SK-N-DZ (cell line): ENCODE measurements at places on chromosomes 4 and X.
A peak's percentile ranks its signal among the peaks of the same experiment; 100 is the strongest.

GRCh38 chr4:60201052-60201673 is 999.0 kb upstream of the ADGRL3 start:
- DNase-seq: peak; percentile 50

DNA sequence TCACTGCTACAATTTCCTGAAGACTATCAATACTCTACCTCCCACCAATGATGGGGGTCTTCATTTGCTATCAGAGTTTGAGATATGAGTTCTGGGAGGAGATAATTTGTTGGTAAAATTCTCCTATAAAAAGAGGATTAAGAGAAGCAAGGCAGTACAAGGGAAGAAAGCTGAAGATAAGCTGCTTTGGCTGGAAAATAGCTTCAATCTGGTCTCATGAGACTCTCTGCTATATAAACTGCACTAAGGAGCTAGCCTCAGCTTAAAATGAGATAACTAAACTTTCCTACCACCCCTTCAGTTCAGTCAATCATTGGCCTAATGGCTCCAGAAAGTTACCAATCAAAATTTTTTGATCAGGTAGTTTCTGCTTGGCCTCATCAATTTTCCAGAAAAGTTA is 2105.0 kb downstream of the ARAP2 start:
- DNase-seq: no peak

DNA sequence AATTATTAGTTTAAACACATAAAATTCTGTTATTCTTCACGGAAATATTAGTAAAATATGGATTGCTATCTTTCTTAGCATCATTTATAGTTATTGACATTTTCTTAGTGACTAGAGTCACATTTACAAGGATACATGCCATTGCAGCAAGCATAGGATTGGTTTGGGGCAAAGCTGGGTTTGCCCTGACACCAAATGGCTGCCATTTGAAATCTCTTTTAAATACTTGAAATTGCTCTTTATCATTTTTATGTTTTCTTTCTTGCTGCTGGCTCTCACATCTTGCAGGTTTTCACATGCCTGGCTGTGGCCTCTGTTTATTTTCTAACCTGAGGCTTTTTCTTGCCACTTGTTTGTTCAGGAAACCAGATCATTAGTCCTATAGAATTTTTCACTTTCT is 39.9 kb downstream of the EGF start:
- no peak for DNase-seq

DNA sequence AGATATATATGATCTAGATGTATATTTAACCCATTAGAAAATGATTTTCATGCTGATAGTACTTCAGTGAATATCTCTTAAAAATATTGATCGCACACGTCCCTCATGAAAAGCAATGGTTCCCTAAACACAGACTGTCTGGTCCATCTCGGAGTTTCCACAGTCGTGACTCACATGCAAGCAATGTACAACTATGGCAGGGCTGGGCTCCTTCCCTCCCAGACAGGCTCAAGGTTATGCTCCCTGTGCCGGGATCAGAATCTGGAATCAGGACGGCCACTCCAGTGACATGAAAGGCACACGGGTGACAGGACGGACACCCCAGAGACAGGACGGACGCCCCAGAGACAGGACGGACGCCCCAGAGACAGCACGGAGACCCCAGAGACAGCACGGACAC is 40.2 kb upstream of the PPP2R3B start:
- no peak for DNase-seq

DNA sequence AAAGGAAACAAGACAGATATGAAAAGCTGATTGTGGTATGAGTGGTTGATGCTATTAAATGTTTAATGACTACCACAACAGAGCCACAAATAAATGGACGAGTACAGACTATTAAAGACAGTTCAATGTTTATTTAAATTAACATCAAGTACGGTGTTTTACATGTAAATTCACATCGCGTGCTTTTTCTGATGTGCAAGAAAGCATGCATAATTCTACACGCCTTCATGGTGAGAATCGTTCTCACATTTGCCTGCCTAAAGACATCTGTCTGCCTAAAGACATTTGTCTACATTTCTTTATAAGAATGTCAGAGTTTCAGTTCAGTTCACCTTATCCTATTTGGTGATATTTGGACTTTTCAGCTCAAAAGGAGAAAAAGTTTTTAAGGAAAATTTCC is 7.3 kb upstream of the GPR143 start:
- no peak for DNase-seq

DNA sequence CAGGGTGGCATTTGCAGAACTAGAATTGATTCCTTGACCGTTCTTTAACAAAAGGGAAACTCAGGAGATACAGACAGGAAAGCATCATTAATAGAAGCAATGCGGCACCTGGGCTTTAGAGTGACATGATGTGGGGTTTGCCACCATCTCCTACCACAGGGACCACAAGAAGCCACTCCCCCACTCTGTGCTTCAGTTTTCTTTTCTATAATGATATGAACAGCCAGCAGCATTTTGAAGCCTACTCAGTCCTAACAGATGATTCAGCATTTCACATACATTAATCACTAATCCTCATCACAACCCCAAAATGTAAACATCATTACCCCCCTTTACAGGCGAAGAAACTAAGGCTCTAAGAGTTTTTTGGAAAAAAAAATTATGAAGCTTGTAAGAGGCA is 22.9 kb downstream of the CCDC149 start:
- DNase-seq: no peak

GRCh38 chr4:23853986-23854660 is 35.7 kb downstream of the PPARGC1A start:
- DNase-seq: peak; percentile 27

DNA sequence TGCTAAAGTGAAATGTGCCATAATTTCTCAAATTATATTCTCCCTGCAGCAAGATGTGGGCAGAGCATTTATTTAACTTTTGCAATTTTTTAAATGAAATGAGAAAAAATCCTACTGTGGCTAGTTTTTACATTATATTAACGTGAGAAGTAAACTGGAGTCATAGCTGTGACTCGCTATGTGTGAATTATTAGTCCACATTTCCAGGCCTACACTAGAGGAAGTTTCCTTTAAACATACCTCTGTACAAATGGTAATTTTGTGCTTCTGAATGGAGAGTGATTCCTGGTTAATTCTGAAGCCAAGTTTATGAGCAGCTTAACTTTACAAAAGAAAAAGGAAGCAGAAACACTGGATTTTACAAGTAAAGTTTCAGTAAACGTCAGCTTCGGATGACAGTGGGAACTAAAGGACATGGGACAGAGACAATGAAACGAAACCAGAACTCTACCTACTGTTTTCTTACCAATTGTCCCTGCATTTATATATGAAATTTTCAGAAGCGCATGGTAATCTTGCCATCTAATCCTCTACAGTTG is 72.4 kb downstream of the FBXO8 start:
- no peak for DNase-seq

GRCh38 chr4:139438141-139438540 is 15.8 kb upstream of the RAB33B start:
- DNase-seq: no peak

DNA sequence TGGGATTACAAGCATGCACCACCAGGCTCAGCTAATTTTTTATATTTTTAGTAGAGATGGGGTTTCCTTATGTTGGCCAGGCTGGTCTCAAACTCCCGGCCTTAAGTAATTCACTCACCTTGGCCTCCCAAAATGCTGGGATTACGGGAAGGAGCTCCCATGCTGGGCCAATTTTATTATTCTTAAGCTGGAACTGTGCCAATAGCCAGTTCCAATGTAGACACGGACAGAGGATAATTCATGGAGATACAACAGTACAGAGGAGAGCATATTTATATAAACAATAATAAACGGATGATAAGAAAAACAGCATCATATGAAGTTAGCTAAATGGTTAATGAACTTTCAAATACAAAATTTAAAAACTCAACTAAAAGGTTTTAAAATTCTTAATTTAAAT is 87.8 kb downstream of the PPA2 start:
- no peak for DNase-seq

DNA sequence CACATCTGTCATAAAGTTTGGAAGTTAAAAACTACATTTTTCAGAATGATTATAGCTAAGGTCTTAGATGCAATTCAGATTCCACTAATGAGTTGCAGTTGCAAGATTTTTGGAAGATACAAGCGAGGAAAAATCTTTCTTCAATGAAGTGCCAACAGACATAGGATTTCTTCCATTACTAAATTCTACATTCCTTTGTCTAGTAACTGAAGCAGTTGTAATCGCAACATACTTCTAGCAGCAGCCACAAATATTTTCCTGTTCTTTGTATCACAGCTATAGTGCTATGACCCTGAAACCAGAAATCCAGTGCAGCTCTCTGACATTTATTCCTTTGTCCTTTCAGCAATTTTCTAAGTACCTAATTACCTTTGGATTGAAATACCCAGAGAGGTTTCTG is 225.2 kb upstream of the SLIT2 start:
- no peak for DNase-seq

DNA sequence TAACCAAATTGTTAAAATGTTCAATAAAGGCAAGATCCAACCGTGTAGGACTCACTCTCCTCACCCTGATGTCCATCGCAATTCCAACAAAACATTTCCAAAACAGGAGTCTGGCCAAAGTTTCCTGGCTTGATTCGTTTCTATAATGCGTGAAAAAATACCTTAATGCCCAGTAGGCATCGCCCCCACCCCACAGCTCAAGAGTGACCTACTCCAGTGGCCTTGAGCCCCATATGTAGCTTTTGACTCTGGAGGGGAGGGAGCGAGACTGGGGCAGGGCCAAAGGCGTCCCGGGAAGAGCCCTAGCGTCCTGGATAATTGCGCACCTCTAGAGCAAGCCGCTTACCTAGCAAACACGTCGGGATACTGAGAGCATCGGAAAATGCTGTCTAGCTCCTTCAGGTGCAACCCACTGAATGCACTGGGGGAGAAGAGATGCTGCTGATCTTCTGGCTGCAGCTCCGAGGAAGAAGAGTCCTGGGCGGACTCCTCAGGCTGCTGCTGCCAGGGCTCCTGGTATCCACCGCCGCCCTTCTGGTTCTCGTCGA is 55.6 kb upstream of the NKAP start:
- DNase-seq: no peak

DNA sequence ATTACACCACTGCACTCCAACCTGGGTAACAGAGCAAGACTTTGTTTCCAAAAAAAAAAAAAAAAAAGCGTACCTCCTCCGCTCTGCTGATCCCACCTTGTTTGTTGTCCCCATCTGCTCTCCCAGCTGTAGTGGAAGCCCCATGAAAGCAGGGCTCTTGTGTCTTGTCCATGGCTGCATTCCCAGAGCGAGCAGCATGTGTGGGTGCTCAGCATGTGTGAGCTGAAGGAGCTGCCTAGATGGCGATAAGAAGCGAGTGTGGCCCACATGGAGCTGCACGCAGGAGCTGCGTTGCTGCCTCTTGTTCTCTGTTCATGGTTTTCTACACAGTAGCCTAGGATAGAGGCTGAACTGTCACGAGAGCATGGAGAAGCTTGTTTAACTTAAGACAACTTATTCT is 12.4 kb downstream of the NSD2 start:
- no peak for DNase-seq

DNA sequence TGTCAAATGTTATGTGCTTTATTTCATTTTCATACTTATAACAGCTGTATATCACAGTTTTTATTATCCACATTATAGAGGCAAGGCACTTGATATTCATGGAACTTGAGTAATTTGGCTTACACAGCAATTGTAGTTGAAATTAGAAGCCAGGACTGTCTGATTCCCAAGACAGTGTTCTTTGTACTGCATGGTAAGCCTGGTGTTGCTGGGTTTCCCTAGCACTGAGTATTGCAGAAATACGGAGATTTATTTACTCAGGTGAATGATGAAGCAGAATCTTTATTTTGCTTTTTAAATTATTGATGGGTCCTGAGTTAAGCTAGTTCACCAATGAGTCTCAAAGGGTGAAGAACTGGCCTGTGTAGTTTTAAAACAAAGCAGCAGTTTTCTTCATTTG is 70.0 kb downstream of the UGT8 start:
- no peak for DNase-seq

DNA sequence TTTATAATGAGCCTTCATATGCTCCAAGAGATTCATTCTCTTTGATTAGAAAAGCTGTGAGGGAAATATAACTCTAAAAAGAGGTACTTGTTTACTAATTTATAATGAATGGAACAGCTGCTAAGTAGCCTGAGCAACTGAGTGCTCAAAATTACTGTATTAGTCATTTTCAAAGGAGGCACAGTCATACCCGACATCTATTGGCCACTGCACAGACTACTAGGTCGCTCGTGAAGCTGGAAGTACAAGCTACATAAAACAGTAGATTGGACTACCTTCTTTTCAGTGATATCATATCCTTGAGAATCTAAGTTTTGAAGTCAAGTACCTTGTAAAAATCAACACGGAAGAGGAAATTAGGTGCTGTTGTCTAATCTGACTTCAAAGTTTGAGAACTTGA is 52.0 kb upstream of the GLRB start:
- DNase-seq: no peak

- no peak for DNase-seq
These were observed 674 bp downstream of the GNPDA2 start for GRCh38 chr4:44725726-44726037.

- no peak for DNase-seq
These were observed 176.2 kb downstream of the CBR4 start for GRCh38 chr4:168833881-168834280.

GRCh38 chr4:95505799-95506198 is 43.0 kb downstream of the UNC5C start:
- no peak for DNase-seq

GRCh38 chr4:63904201-63904600 is 505.0 kb downstream of the TECRL start:
- no peak for DNase-seq

DNA sequence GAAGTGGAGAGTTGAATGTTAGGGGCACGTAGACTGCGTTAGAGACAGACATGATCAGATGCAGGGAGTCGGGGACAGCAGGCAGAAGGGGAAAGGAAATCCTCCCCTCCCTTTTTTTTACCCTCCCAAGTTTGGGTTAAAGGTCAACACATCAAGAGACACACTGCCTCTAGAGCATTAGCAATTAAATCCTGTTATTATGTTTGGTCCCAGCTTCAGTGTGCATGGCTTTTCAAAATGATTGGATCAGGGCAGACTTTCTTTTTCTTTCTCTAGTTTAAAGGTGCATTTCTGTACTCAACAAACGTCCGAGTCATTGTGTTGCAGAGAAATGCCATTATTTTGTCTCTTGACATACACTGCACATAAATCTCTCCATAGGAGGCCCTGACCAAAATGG is 63.9 kb downstream of the USP26 start:
- DNase-seq: no peak

- no peak for DNase-seq
These were observed 615.4 kb downstream of the MID1IP1 start for GRCh38 chrX:39416547-39417260.

- DNase-seq: no peak
These were observed 39.7 kb downstream of the CORIN start for GRCh38 chr4:47798165-47798564.

- no peak for DNase-seq
These were observed 42.9 kb downstream of the RBM47 start for GRCh38 chr4:40586729-40587128.

DNA sequence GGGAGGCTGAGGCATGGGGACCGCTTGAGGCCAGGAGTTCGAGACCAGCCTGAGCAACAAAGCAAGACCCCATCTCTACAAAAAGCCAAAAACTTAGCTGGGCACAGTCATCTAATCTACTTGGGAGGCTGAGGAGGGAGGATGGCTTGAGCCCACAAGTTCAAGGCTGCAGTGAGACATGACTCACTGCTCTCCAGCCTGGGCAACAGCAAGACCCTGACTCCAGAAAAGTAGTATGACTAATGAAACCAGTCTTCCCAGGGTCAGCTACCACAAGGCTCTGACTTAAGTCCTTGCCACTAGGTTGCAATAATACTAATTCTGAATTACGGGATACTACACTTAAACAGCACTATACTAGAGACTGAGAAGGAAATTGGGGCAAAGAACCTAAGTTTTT is 33.1 kb downstream of the ERVMER34-1 start:
- DNase-seq: no peak

- DNase-seq: no peak
These were observed 6.8 kb upstream of the ANAPC4 start for GRCh38 chr4:25370242-25370641.
